ENCODE measurements at places on chromosomes 2 and 18.

DNA sequence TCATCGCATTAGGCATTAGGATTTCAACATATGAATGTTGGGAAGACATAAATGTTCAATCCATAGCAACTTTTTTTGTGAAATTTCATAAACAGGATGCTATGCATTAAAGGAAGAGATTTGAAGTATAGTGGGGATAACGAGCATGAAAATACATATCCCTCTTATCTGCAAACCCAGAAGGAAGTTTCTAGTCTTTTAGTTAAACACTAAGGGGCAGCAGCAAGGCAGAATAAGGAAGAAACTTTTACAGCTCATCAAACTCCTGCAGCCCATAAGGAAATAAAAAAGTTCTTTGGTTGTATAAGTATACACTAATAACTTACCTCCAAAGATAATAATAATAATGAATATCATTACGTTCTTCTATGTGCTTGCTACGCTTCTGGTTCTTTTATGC, 81.5 kb downstream of the CD226 start:
- DNase-seq: no peak

GRCh38 chr2:218878926-218879761, 1.5 kb upstream of the WNT10A start:
- no peak for DNase-seq

DNA sequence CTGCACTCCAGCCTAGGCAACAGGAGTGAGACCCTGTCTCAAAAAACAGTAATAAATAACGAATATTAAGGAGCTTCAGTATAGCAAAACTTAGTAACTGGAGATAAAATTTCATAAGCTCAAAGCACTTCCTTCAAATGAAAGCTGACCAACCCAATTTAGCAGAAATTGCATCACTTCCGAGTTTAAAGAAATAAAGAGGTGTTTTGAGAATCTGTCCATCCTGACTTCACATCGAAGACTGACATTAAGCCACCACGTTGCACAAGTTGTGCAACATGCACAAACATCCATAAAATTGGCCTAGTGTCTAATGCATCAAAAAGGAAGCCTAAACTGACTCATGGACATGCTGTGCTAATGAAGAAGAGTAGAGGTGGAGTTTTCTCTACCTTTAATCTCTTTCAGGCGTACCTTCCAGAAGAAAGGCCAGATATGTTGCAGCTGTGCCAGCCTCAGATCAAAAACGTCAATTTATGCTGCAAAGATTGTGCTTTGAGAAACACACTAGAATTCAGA, 7.7 kb upstream of the DSG3 start:
- no peak for DNase-seq

DNA sequence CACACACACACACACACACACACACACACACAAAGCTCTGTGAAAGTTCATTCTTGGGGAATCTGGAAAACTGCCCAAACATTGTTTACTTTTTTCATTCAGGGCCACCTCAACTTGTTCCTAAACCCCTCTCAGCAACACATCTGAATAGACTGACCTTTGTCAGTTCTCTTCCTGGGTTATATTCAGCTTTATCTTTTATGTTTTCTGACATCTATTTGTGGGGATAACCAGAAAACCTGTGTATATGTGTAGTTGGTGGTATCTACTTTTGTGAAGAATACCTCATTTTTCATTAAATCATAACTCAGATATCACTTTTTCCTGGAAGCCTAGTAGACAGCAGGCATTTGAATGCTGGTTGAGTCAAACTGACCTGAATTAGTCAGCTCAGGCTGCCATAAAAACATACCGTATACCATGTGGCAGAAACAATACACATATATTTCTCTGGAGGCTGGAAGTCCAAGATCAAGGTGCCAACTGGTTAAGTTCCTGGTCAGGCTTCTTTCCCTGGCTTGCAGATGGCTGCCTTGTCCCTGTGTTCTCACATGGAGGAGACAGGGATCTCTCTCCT, 11.0 kb upstream of the RNF144A start:
- no peak for DNase-seq

GRCh38 chr18:62331581-62332356, 6.7 kb downstream of the TNFRSF11A start:
- no peak for DNase-seq

DNA sequence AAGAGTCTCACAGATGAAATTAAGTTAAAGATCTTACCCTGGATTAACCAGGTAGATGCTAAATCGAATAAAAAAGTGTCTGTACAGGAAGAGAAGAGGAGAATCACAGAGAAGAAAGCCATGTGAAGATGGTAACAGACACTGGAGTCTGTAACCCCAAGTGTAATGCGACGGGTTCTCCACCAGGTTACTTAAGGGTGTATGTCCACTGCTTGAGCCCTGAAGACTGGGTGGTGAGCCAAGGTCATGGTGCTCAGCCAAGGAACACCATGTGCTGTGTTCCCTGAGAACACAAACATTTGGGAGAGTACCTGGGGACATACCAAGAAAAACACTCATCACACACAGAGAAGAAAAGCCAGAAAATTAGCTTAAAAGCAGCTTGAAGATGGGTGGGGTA, 8.2 kb upstream of the ACADL start:
- no peak for DNase-seq

DNA sequence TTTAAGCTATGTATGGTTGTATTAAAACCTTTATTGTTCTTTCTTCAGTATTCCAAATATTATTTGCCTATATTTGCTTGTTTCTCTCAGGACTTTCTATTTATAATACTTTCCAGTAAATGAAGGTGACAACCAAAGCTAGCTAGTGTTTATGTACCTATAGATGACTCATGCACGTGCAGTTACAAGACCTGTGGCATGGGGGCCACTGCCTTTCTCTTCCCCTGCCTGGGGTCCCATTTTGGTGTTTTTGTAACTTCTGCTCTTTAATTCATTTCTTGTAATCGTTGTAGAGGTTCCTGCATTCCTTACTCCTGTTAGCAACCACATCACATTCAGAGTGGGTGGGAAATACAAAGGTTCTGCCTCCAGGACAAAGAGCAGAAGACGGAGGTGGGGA, 364.6 kb downstream of the PTPRM start:
- DNase-seq: no peak

GRCh38 chr2:156333951-156334495, 1.5 kb upstream of the NR4A2 start:
- no peak for DNase-seq

DNA sequence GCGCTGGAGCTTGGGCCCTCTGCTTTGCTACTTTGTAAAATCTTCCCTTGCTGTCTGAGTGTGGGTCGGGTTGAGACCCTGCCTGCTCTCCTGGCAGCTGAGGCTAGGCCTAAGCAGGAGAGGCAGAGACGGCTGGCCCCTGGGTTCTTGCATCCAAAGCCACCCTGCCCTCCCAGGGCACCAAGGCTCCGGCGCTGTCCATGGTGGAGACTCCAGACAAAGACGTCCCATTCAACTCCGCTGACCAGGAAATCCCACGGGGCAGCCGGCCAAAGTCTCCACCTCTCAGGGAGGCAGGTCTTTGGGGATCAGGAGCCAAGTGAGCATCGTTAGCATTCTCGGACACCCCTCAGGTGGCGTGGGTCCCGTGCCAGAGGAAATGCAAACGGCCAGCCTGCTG, 2.6 kb upstream of the PRLH start:
- no peak for DNase-seq

DNA sequence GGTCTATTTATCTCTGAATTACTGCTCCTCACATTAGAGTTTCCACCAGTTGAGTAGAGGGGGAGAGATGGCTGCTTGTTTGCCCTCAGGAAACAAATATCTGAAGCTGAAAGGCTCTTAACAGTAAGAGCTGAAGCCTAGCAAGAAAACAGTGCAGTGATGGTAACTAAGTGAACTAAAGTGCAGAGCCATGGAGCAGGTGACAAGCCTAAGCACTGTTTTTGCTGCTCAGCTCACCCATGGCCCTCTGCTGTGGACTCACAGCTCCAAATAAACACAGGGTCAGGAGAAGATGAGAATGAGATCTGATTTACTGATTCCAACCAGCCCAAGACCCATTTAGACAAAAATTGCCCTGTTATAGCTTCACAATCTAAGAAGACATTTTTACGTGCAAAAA, 118.4 kb downstream of the ETAA1 start:
- DNase-seq: no peak

DNA sequence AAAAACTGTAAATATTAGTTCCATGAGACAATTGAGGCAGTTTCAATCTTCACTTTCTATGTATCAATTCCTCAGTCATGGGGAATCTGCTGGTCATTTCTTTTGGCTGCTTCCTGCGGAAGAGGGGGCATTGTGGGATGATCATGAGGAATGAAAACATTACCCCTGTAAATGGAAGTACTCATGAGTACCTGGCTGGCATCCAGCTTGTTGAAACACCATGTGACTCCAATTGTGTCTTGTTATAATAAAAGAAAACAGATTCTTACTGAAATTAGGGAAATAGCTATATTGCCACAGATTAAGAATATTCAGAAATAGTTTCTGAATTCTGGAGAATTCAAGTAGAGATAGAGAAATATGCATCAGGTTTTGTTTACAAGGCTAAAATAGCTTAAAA, 41.6 kb upstream of the GPR39 start:
- no peak for DNase-seq

- no peak for DNase-seq
Observed at GRCh38 chr2:233037078-233037477, 4.6 kb downstream of the NEU2 start.

DNA sequence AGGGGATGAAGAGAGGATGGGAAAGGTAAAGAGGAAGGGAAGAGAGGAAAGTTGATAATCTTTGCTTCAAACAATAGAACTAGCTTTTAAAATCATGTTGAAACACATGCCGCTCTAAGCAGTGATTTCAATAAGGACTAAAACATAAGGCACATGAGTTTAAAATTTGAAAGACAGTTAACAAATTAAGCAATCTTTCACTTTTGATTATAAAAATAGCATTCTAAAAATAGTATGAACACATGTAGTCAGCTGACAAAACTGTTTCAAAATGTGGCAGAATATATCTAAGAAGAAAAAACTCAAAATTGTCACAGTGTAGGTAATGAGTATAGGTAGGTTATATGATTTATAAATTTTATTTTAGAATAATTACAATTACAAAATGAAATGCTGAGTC, 25.3 kb downstream of the PSME4 start:
- no peak for DNase-seq

GRCh38 chr2:6077585-6077984, 385.4 kb downstream of the SOX11 start:
- DNase-seq: no peak

DNA sequence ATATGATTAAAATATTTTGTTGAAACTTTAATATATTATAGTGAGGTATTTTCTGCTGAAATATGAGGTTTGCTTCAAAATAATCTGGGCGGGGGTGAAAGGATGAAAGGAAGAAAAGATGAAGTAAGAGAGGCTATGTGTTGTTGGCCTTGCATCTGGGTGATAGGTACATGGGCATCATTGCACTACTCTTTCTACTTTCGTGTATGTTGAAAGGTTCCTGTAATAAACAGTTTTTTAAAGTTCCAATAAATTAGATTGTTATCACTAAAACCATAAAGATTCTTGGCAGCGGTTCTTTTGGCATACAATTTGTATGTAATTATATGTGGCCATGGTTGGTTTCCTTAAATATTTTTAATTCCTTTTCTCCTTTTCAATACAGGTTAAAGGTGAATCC, 23.6 kb upstream of the MSH2 start:
- no peak for DNase-seq

- no peak for DNase-seq
Observed at GRCh38 chr2:163314712-163315111, 421.1 kb downstream of the FIGN start.

GRCh38 chr2:122704109-122704563, 948.7 kb downstream of the TSN start:
- DNase-seq: no peak

DNA sequence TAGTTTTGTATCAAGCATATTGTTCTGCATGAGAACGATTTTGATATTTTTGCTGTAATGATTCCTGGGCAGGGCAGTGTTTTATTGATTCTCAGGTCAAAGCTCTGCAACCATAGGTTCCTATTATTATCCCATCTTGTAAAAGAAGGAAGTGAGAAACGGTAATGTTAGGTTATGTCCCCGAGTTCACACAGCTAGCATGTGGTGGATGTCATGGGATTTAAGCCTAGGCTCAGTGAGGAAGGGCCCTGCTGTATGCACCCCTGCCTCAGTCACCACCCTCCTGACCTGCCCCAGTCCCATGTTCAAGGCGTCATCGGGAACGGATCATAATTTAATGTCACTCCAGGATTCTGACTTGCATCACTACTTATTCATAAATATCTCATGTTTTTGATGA, 10.7 kb downstream of the ACP1 start:
- no peak for DNase-seq

- DNase-seq: no peak
Observed at GRCh38 chr2:63132020-63132419, 81.4 kb downstream of the OTX1 start.

- DNase-seq: no peak
Observed at GRCh38 chr2:129758784-129759471, 220.5 kb upstream of the RAB6C start.

- no peak for DNase-seq
Observed at GRCh38 chr2:160365716-160366367, 127.8 kb downstream of the RBMS1 start.

- DNase-seq: no peak
Observed at GRCh38 chr2:58033530-58033929, 13.1 kb upstream of the VRK2 start.
